Pulmonary artery endothelial cell (primary cell): ENCODE measurements at places on chromosomes 1 and 21. TPM values are rescaled to one million over a fixed set of nuclear protein-coding genes. Genes with fewer than 3 reads are reported as not detected.

GRCh38 chr1:156615946-156616345 lies 3.3 kb upstream of the HAPLN2 start:
- DNase-seq = no peak

GRCh38 chr1:8396083-8396785 lies 78.3 kb downstream of the SLC45A1 start:
- DNase-seq = no peak

DNA sequence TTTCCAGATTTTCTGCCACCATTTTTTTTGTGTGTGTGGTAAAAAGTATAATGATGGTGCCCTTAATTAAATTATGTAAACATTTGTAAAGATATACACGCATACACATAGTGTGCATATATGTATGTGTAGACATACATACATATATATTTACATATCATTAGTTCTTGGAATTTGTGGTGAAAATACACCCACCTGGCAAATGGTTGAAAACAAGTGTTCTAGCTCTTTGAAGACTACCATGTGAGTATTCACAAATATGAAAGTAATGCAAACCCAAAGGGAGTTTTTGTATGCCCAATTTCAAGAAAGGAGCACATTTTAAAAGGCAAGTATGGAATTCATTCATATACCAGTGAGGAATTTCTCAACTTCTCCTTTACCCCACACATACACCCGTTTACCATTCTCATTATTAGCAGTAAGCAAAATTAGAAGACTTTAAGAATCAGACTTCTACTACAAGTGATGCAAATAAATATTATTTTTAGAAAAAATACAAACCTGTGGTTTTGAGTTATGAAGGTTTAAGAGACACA lies 8.0 kb downstream of the RABGAP1L start:
- DNase-seq = no peak

- DNase-seq = no peak
These were observed 169.3 kb downstream of the SEC16B start for GRCh38 chr1:177800400-177801088.

- peak; percentile 80 for DNase-seq
These were observed 10.7 kb downstream of the EPHA2 start for GRCh38 chr1:16145030-16145661.

GRCh38 chr1:36024847-36025246 lies 59.0 kb upstream of the TEKT2 start:
- DNase-seq = no peak

- peak; percentile 53 for DNase-seq
These were observed 9.6 kb downstream of the ENSA start for GRCh38 chr1:150619576-150620509.

GRCh38 chr1:47104816-47105215 lies 32.4 kb upstream of the CYP4A22 start:
- DNase-seq = no peak

- no peak for DNase-seq
These were observed 158.2 kb upstream of the KLHDC7A start for GRCh38 chr1:18322368-18323032.

- DNase-seq = no peak
These were observed 12.2 kb upstream of the PRXL2B start for GRCh38 chr1:2574350-2574749.

DNA sequence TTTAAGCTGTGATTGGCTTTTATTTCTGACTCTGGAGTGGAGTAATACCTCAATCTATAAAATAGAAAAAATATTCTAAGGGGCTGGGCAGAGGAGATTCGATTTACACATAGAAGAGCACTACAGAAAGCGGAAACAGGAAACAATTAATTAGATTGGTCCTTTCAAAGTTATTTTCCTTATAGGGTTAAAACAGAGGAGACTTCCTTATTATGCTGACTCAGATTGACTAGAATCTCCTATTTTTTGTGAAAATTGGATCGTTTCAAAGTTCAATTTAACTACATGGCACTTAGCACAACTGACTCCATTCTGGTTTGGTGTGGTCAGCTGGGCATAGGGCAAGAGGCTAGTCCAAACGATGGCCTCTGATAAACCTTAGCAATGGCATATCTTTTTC lies 48.3 kb upstream of the NCAM2 start:
- no peak for DNase-seq

GRCh38 chr1:218702775-218703174 lies 357.6 kb downstream of the TGFB2 start:
- no peak for DNase-seq

- DNase-seq = no peak
These were observed 29.8 kb upstream of the RNF186 start for GRCh38 chr1:19844731-19845495.

DNA sequence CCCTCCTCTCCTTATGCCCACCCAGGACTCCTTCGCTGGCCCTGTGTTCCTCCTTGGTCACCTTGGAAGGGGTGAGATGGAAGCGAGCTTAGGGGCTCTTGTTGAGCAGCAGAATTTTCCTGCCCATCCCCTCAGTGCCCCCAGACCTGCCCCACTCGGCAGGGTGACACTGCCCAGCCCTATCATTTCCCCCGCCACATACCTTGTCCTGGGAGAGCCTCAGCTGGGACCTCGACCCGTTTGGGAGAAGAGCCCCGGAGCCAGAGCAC lies 1.4 kb upstream of the FNDC5 start:
- no peak for DNase-seq

- DNase-seq = no peak
These were observed 8.1 kb upstream of the POFUT2 start for GRCh38 chr21:45295576-45296365.

The MT1HL1 gene
- not detected in 2 replicates for total RNA-seq

The FASLG gene
- not detected in 2 replicates for total RNA-seq

The OR2T2 gene
- not detected in 2 replicates for total RNA-seq

The RHD gene
- total RNA-seq = not detected in 2 replicates

The NLRP3 gene
- not detected in 2 replicates for total RNA-seq

The PLD5 gene
- total RNA-seq = not detected in 2 replicates

The RIPPLY3 gene
- not detected in 2 replicates for total RNA-seq

The FMO4 gene
- 0.86 and 0.88 TPM in 2 replicates for total RNA-seq

The GOLT1A gene
- total RNA-seq = not detected in 2 replicates

The TARBP1 gene
- 21.5 and 25.1 TPM in 2 replicates for total RNA-seq

The PLA2G2C gene
- not detected in 2 replicates for total RNA-seq

The H6PD gene
- total RNA-seq = 6.2 and 23.2 TPM in 2 replicates

The OR2T11 gene
- not detected in 2 replicates for total RNA-seq
